ENCODE measurements at places on chromosomes 3 and 15.

DNA sequence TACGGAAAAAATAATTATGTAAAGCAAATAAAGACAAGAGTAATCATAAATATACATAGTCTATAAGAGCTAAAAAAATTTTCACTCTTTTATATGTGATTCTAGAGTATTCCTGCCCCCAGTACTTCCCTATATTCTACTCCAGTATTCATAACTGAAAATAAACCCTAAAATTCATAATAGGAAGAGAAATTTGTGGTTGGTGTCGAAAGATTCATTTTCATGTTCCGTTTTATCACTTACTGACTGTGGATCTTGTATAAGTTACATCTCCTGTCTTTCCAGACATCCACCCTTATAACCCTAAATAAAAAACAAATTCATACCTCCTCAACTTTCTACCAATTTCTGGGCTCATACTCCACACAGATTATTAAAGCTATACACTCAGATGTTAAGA is 16.0 kb upstream of the MBNL1 start:
- no peak for DNase-seq

DNA sequence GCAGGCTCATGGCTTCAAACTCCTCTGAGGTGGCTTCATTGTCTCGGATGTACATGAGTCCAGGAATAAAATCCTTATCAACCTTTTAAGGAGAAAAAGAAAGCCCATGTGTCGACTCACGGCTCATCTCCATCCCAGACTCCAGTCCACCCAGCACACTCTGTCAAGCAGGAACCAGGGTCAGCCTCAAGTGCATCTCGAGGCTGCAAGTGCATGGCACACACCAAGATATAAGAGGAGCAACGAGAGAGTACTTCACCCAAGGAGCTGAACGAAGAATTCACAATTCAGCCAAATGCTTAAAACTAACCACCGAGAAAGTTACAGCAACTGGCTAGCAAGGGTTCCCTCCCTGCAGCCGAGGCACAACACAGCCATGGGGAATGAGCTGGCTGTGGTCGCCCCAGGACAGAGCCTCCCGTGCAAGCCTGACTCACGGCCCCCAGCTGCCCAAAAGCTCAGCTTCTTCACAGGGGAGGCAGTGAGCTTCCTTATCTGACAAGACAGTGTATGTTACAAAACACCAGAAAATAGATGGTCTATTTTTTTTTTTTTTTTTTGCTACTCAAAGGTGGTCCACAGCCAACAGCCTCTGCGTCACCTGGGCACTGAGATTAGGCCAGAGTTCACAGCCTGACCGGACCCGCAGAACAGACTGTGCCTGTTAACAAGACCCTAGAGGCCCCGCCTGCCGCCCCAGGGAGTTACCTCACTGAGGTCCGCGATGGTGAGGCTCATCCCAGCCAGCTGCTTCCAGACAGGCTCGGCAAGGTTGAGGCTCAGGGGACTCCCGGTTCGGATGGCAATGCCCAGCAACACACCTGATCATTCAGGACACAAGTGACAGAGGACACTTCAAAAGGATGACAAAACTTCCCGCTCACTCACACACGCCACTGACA is 15.9 kb upstream of the OCA2 start:
- no peak for DNase-seq

DNA sequence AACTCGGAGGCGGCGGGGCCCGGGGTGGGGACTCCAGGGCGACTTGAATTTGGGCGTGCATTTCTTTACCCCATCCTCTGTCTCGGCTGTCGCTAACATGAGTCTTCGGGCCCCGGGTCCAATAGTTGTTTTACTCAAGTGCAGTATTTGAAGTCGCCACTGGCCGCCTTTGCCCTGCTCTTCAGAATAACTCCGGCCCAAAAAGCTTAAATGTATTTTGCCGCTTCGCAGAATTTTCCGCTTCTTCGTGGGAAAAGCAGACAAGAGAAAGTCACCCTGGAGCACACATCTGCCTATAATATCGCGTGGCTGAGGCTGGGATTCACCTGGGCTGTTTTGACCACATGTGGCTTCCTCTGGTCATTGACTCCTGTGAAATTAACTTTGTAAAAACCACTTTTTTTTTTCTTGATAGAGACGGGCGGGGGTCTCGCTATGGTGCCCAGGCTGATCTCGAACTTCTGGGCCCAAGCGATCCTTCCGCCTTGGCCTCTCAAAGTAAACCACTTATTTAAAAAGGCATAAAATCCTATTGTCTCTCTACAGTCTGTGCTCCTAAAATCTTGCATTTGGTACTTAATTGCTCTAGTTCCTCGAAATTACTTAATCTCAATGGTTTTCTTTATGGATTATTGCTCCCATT is 676 bp downstream of the CNOT10 start:
- no peak for DNase-seq

DNA sequence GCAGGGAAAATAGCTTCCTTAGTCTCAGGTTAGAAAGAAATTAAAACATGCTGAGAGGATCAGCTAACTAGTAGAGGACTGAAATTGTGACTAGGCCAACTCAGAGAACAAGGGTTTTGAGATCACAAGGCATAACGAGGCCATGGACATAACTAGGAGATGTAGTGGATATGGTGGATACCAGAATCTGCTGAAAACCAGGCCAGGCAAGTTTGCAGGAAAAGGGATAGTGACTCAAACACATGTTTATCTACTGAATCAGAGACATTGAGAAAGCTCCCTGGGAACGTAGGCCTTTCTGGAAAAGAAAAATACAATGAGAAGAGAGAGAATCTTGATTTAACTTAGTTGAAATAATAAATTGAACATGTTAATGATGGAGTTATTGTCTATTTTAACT is 326.5 kb upstream of the GBE1 start:
- no peak for DNase-seq

- DNase-seq: no peak
These were observed 170.8 kb downstream of the MOBP start for GRCh38 chr3:39638301-39638700.

- no peak for DNase-seq
These were observed 28.4 kb downstream of the CHCHD6 start for GRCh38 chr3:126732281-126733060.

DNA sequence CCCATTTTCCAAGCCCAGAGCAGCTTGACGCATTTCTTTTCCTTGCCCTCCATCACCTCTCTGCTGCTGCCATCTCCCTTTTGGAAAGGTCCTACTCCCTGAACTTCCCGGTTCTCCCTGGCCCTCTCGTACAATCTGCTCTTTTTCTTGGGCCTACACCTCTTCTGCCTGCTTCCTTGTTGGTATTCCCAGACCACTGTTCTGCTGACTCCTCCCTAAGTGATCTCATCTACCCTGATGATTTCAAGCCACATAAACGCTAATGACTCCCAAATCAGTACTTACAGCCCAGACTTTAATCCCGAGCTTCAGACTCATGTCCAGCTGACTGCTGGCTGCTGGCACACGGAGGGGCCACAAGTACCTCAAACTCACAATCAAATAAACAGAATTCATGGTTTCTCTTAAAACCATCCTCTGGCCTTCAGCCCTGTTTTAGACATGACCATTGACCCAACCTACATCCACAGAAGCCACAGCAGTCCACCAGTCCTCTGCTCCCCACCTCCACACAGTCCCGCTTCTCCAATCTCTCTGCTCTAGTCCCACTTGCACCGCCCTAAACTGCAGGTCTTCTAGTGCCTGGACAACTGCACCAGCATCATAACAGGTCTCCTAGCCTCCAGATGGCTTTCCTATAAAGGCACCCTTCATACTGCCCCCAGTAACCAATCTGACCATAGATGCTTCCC is 57.6 kb downstream of the AAGAB start:
- DNase-seq: no peak

DNA sequence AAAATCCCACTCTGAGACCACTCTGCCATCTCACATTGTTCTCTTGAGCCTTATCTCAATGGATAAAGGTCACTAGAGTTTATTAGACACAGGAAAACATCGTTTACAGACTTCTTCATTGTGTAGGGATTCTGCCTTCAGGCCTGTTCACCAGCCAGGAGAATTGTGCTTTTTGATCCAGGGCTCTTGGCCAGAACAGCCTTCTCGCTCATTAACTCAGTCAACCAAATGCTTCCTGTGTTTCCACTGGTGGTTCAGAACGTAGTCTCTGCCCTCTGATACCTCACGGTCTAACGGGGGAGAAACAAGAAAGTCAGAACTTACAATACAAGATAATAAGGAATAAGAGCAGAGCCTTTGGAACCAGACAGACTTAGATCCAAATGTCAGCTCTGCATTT is 54.2 kb upstream of the TSEN2 start:
- no peak for DNase-seq

All from stimulated activated CD4-positive, alpha-beta T cell treated with anti-CD3 and anti-CD28 coated beads, Interleukin-12 subunit alpha, Interleukin-12 subunit beta, amount 100 ng/mL, for 24 hours (primary cell).